ENCODE measurements at places on chromosomes 2 and 18.

- no peak for DNase-seq
Observed at GRCh38 chr2:176582176-176582575, 312.9 kb downstream of the MTX2 start.

DNA sequence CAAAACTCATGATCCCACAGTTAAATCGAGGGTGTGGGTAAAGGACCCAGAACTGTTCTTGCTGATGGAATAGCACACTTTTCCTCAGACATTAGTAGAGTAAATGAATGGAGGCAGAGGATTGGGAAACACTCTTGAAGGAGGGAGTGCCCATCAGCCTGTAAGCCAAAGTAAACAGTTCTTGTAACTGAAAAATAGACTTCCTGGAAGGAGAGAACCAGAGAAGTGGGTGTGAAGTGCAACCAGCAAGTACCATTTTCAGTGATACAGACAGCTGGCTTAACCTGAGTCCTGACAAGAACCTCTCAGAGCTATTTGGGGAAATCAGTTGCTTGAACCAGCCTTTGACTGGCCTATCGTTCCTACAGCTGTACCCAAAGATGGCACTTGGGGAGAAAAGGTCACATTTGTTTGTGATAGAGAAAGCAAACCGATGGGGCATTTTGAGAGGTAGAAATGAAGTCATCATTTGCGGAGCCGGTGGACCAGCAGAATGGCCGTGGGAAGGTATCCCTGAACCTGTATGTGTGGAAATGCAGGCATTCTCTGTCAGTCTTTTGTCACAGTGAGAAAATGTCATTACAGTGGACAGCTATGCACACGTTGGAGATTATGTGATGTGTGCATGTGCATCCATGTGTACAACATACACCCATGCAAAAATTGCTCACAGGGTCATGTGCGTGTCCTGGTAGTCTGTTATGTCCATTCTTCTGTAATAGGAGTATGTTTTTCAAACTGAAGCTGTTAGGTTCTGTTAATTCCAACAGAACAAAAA, 17.8 kb downstream of the CRIM1 start:
- peak; percentile 90 for DNase-seq

DNA sequence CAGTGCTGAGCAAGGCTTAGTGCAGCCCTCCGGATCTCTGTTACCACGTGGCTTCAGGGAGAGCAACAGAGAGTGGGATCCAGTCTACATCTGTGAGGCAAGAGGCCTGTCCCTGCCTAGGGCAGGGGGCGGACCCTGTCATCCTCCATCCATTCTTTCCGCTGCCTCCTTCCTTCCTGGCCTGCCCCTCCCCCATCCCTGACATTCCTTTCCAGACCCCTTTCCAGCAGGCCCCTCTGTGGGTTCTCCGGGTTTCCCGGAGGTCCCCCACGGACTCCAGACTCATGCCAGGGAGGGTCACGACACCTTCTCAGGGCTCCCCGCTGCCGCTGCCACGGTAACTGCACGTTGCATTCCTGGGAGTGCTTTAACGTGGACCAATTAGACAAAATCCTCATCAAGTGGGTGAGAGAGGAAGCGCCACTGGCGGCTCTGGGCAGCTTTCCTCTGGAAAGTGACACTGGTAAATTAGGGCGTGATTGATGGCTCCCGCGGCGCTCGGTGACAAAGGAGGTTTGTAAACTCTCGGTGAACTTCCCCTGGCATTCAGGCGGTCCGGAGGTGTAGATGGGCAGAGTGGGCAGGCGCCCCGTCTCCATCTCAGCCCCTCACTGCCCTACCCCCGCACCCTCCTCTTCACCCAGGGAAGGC, 11.4 kb downstream of the ATOH8 start:
- DNase-seq = peak; percentile 25

GRCh38 chr2:174593574-174594203, 3.9 kb downstream of the WIPF1 start:
- DNase-seq = no peak

DNA sequence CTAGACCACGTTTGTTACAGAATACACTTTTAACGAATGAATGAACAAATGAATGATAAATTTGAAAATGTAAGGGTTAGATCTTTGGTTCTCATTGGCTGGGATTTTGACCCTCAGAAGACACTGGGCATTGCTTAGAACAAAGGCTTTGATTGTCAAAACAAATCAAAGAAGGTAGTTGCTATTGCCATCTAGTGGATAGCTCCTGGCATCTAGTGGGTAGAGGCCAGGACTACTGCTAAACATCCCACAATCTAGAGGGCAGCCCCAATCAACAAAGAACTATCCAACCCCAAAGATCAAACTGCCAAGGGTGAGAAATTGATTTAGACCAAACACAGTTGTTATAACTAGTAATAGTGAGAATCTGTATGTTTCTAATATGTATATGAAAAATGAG, 552.3 kb downstream of the KCNJ3 start:
- no peak for DNase-seq

DNA sequence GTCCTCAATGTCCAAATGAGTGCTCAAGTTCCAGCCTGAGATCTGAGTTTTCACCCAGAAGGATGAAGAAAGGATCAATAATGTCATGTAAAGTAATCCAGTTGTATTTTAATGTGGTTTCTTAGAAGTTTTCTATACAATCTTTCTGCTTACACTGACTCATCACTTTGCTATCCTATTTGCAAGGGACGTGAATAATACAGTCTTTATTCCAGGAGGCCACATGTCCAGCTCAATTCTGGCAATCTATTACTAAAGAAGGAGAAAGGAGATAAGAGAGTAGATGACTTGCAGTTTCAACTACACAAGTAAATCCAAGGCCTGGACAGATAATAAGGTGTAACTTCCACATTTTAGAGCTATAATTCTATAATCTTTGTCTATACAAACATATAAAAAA, 601.1 kb upstream of the SETBP1 start:
- DNase-seq = no peak

DNA sequence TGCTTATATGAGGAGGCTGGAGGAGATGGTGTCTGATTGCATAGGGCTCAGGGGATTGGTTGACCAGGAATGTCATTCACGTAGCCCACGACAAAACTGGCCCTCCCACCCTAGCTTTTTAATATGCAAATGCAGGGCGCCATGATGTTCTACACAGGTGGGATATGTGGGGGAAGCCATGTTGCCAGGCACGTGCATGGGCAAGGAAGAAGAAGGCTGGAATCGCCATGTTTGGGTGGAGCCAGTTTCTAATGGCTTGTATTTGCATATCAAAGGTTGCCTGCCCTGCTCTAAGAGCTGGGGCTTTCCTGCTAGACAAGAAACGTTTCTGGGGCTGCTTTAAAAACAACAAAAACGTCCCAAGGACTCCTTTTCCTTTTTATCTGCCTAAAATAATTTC, 26.5 kb upstream of the LINC00305 start:
- DNase-seq = no peak

DNA sequence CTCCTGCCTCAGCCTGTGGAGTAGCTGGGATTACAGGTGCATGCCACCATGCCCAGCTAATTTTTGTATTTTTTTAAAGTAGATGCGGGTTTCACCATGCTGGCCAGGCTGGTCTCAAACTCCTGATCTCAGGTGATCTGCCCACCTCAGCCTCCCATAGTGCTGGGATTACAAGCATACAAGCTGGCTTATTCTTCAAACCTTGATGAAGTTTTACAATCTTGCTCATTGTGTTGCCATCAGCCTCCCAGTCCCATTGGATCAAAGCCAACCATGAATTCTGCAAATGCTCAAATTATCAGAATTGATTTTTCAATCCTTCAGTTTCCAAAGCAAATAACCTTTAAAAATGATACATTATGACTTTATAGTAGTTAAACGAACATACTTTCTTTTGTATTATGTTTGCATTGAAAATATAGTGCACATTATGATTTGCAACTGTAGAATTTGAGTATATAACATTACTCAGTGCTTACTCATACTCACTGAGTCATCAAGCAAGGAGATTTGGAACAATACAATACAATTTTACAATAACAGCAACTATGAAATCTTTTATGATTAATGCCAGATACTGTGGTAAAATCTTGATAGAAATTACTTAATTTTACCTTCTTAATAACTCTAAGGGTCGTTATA, 1491.9 kb upstream of the CELF4 start:
- DNase-seq = no peak
